ENCODE measurements at places on chromosomes 5 and 9.

- DNase-seq: no peak
Measured at GRCh38 chr9:127714951-127715469, 453 bp downstream of the PTRH1 start.

DNA sequence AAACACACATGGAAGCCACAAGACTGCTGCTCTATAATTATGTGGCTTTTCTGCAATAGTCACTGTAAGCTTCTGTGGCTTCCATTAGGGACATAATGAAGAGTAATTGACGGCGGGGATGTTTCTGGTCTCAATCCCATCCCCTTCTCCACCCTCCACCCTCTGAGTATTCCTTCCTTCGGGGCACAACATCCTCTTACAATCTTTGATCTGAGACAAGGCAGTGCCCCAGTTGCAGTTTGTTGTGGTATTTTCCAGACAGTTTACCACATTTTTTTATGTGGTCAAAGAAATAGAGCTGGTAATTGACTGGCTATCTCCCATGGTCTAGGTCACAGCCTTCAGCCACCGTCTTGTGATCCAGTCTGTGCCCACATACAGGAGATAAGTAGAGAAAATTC, 277.7 kb downstream of the NR2F1-AS1 start:
- peak; percentile 17 for DNase-seq

GRCh38 chr9:136093995-136094881, 851 bp downstream of the NACC2 start:
- DNase-seq: peak; percentile 33

DNA sequence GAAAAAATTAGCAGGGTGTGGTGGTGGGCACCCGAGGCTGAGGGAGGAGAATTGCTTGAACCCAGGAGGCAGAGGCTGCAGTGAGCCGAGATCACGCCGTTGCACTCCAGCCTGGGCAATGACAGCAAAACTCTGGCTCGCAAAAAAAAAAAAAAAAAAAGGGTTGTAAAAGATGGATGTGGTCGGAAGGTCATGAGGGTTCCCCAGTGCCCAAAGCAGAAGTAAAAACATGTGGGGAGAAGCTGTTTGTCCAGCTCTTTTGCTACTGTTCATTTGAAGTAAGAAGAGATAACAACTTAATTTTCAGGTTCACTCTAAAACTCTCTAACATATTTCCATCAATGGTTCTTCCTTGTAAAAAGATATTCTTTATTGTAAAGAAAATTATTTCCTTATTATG, 57.1 kb upstream of the GOLPH3 start:
- no peak for DNase-seq

- DNase-seq: no peak
Measured at GRCh38 chr9:114756920-114757319, 48.9 kb downstream of the TNFSF15 start.

DNA sequence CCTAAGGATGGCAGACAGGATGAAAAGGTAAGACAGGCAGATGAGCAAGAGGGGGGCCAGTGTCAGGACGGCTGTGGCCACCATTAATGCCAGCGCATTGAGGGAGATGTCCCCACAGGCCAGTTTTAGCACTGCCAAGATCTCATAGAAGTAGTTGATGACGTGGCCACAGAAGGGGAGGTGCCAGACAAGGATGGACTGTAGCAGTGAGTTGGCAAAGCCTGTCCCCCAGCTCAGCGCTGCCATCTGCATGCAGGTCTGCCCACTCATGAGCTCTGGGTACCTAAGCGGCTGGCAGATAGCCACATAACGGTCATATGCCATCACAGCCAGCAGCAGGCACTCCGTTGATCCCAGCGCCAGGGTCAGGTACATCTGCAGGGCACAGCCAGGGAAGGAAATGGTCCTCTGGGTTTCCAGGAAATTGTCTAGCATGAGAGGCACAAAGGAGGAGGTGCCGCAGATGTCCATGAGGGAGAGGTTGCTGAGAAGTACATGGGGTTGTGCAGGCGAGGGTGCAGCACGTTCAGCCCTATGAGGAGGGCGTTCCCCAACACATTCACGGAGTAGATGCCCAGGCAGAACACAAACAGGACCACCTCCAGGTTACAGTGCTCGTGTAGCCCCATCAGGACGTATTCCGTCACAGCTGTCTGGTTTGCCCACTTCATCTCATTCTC, 10.8 kb downstream of the OR13J1 start:
- DNase-seq: no peak

- no peak for DNase-seq
Measured at GRCh38 chr9:105023788-105024187, 95.8 kb upstream of the ABCA1 start.

GRCh38 chr5:6719896-6720560, 6.8 kb downstream of the TENT4A start:
- no peak for DNase-seq

DNA sequence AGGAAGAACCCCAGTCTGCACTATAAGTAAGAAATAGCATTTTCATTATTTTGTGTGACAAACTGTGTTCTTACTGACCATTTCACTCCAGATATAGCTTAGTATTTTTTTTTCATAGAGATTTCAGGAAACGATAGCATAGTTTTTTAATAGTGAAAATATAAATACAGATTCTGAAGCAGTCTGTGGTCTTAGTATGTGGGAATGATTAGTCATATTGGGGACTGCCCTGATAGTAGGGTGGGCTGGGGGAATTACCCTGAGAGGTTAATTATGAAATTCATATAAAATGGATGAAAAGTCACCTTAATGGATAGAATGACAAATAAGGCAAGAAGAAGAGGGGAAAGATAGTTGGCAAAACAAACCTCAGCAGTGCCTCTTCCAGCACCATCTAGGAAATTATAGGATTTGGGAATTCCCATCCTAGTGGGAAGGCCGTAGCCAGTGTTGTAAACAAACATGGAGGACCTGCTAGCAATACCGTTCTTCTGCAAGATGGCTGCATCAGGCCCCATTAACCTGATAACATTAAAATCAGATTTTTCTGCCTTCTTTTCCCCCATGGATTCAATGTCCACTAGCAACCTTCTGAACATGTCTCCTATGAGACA, 23.7 kb upstream of the NR3C1 start:
- no peak for DNase-seq

GRCh38 chr9:13967011-13967410, 346.9 kb downstream of the NFIB start:
- DNase-seq: no peak

GRCh38 chr5:6683241-6683640, 30.0 kb upstream of the TENT4A start:
- no peak for DNase-seq

DNA sequence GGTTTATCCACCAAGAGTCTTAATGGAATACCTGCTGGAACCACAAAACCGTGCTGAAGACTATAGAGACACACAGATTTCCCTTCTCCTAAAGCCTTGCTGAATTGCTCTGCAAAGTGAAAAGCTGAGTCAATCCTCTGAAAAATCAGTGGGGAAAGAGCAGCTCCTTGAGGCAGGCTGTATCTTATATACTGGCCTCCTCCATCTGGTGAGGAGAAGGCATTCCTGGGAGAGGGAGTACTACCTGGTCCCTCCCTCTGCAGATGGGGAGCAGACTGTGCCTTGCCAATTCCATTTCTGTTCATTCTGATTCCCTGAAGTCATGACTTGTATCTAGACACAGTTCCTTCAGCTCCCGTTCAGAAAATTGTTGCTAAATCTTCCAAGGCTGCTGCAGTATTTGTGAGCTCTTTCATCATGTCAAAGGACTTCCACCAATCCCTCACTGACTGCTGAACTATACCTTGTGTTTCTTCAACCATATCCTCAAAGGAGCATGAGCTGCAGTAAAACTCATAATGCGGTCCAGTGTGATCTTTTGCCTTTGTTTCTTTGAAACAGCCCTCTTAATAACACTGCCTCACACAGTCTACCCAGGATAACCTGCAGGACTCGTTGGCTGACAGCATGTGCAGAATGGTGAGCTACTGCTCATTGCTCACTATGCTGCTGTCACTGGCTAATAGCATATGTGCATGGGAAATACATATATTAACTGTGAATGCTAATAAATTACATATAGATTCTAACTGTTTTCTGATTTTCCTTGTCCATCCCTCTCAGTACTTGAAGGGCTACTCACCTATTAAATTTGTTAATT, 84.5 kb downstream of the FOXD1 start:
- no peak for DNase-seq

- DNase-seq: no peak
Measured at GRCh38 chr5:66248874-66249273, 104.8 kb downstream of the SREK1 start.

GRCh38 chr9:127660886-127661741, 45.7 kb upstream of the CFAP157 start:
- DNase-seq: no peak

- DNase-seq: no peak
Measured at GRCh38 chr5:1324719-1325190, 20.1 kb downstream of the CLPTM1L start.

GRCh38 chr9:122212473-122213004, 16.2 kb downstream of the LHX6 start:
- DNase-seq: no peak

GRCh38 chr9:94920420-94921091, 194.1 kb downstream of the AOPEP start:
- no peak for DNase-seq

- no peak for DNase-seq
Measured at GRCh38 chr5:8333485-8333884, 464.5 kb downstream of the MTRR start.

DNA sequence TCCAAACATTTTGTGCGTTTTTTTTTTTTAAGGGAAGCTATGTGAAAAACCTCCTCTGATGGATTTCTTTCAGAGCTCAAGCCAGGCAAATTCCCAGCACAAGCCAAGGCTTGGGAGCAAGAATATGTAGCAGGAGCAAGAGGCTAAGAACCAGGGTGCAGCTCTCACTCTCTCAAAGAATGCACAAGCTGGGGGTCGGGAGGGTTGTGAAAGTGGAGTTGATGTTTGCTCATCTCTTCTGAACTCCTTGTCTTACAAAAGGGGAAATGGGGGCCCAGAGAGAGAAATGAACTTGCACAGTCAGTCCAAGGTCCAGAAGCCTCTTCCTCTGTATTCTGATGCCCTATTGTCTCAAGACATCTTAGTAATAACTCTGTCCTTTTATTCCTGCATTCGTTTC, 7.7 kb upstream of the TRAF1 start:
- DNase-seq: no peak

DNA sequence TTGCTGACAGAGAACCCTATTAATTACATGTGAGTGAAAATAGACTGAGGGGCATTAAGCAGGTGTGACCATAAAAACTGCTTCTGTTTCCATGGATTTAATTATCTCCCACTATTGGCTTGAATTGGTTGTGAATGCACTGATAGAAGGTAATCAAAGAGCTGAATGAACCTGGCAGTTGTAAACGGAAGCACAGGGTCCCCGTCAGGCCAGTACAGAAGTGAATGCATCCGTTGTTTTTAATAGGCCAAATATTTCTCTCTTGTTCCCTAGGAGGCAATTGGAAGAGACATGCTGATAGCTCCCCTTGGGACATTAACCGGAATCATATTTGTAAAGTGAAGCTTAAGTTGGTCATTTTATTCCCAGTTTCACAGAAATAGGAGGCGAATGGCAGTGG, 147.0 kb downstream of the CAVIN4 start:
- no peak for DNase-seq

- no peak for DNase-seq
Measured at GRCh38 chr5:133086366-133086875, 34.6 kb downstream of the HSPA4 start.

GRCh38 chr5:116626945-116627679, 52.5 kb upstream of the SEMA6A start:
- DNase-seq: no peak

DNA sequence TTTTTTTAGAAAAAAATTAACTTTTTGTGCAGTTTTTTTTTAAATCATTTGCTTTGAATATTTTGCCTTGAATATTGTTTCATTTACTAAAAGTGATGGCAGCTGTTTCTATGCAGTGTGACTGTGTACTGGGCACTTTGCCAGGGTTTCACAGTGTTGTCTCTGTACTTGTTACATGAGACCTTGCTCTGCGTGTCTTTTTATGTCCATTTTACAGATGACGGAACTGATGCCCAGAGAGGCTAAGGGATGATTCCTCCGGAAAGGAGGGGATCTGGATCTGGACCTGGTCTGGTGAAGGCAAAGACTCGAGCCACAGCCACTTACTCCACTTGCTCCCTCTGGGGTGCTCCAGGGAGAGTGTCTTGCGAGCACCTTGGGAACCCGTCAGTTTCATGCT, 124.8 kb upstream of the PTCH1 start:
- DNase-seq: no peak

DNA sequence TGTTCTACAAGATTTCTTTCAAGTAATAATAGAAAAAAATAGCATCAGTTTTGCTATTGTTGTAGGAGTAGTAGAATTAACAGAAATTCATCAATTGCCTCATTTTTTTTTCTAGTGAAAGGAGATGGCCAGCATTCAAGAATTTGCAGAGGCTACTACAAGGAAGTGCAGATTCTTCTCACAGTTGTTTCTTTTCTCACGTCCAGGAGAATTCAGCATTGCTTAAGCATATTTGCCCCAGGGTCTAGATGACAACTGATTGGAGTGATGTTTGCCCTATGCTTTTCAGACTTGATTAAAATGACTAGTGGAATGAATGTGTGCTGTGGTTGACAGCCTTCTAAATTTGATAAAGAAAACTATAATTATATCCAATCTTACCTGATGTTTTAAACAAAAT, 46.6 kb upstream of the SLC12A2 start:
- DNase-seq: no peak

- DNase-seq: no peak
Measured at GRCh38 chr5:74328221-74328630, 312.3 kb downstream of the ENC1 start.

GRCh38 chr5:149130121-149130914, 11.0 kb upstream of the ABLIM3 start:
- DNase-seq: peak; percentile 45

DNA sequence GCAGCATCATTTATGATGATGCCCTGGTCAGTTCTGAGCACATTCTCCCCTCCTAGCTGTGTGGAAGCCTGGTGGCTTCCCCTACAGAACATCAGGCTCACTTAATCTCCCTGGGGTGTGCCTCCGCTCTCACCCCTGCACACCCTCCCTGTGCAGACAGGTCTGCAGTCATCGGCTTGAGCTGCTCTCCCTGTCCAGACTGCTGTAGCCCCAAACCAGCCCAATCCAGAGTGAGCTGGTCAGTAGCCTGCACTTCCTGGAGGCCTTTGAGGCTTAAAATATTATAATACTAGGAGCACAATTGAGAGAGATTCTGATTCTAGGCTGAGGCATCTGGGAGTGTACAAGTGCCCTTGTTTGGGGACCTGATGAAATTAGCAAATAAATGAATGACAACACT, 60.2 kb downstream of the PPARGC1B start:
- no peak for DNase-seq

GRCh38 chr9:76359365-76359764, 34.9 kb downstream of the RFK start:
- DNase-seq: no peak

DNA sequence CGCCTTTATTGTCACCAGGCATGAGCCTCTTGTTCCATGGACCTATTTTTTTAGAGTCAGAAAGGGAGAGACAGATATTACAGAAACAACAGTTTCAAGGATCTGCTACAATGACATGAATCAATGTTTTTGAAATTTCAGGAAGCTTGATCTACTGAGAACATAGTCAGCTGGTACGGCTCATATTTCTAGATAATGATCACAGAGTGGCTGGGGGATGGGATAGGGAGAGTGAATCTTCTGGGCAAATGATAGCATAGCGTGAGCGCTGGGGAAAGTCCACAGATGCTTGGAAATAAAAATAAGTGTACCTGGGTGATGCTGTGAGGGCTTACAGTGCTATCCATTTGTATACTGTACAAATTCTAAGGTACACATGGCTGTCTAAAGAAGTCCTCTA, 340.4 kb downstream of the EBF1 start:
- DNase-seq: no peak

GRCh38 chr5:114858665-114859437, 310.9 kb downstream of the TRIM36 start:
- DNase-seq: no peak

Data from endothelial cell of umbilical vein (primary cell).